ENCODE measurements at places on chromosomes 16 and 17.

DNA sequence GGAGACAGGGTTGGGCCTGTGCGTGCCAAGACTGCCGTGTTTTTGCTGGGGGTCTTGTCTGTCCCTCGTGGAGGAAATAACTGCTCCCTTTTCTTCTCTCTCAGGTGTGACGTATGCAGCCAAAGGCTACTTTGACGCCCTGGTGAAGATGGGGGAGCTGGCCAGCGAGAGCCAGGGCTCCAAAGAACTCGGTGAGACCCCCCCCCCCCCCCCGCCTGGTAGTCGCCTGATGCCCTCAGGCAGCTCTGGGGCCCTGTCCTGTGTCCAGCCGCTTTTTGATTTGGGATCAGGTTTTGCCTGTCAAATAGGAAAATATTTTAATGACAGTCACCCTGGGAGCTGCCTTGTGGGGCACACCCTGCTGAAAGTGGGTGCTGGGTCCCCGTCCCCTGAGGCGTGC lies 22.8 kb downstream of the BAIAP2 start:
- DNase-seq = no peak

GRCh38 chr16:67803894-67804293 lies 2.5 kb downstream of the RANBP10 start:
- no peak for DNase-seq

GRCh38 chr16:65181071-65181561 lies 59.3 kb upstream of the CDH11 start:
- no peak for DNase-seq

DNA sequence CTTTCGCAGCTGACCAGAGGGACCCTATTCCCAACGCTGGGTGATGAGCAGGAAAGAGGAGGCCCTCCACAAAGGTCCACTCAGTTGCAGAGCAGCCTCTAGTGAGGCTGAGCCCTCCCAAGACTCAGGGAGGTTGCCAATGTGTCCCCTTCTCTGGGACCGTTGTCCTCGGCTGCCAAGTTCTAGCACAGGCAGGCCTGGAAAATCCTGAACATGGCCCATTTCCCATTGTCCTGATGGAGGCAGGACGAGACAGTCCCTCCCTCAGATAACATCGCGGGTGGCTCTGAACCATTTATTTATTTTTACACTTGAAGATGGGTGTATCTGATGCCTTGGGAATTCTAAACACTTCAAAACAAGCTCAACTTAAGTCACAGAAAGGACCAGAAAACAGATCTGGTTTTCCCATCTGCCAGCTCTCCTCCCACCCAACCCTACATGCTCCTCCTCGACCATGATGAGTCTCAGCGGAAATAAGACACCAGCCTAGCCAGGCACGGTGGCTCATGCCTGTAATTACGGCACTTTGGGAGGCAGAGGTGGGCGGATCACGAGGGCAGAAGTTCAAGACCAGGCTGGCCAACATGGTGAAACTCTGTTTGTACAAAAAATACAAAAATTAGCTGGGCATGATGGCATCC lies 12.8 kb downstream of the CDIP1 start:
- DNase-seq = no peak

GRCh38 chr16:49855280-49855821 lies 561 bp downstream of the ZNF423 start:
- DNase-seq = no peak

GRCh38 chr16:14539631-14540030 lies 90.4 kb downstream of the PARN start:
- no peak for DNase-seq

GRCh38 chr16:16150117-16150877 lies 73.0 kb downstream of the ABCC6 start:
- DNase-seq = no peak

DNA sequence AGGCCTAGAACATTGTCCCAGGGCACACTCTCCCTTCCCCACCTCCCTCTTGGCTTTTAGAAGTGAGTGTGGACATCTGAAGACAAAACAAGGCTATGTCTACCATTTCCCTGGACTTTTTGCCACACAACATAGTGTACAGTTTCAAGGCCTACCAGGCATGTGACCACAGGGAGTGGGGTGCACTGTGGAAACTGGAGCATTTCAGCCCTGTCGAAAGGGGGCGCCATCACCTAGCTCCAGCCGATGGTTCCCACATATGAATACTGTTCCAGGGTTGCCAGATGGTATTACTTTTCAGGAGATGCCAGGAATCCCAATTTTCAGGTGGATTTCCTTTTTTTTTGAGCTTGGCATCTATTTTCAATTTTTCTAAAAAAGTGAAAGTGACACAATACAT lies 140.7 kb downstream of the KATNIP start:
- no peak for DNase-seq

- no peak for DNase-seq
Observed at GRCh38 chr16:3601614-3602319, 9.6 kb downstream of the SLX4 start.

- peak; percentile 25 for DNase-seq
Observed at GRCh38 chr17:41811549-41812380, at the start of gene P3H4. Gene P3H4, minus strand, starts transcription at chr17:41811949. Its CDS starts 34 bp downstream, at chr17:41811915.

DNA sequence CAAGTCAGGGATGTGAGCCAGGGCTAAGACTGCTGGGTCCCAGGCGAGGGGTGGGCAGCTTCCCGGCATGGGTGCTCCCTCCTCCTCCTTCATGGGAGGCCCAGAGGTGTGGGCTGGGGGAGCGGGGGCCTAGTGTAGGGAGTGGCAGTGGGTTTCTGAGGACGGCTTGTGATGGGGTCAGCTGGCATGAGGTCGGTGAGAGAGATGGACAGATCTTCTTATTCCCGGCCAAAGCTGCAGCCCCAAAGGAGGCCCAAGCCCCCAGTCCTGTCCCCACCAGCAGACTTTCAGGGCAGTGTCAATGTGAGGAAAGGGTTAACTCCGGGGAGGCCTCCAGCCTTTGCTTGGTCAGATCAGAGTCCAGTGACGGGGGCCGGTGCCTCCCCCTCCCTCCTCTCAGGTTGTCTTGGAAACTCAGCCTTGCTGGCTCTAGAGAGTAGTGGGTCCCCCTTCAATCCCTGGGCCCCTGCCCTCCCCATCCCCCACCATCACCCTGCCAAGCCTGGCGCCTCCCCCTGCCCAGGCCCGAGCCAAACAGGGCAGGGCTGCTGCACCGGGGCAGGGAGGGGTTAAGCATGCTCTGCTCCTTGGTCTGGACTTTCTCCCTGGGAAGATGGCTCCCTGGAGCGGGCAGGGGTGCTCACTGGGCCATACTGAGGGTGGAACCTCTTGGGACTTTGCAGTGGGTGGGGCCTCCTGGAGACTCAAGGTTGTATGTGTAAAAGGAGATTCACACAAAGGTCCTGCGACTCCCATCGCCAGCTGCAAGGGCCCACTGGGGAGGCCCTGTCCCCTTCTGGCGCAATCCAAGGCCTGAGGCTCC lies 12.4 kb downstream of the NAT9 start:
- DNase-seq = no peak
